ENCODE measurements at places on chromosomes 2 and 18.

GRCh38 chr2:118055512-118056164, 32.6 kb upstream of the INSIG2 start:
- DNase-seq, result no peak

- no peak for DNase-seq
Measured at GRCh38 chr2:171083451-171083850, 77.2 kb downstream of the TLK1 start.

- DNase-seq, result no peak
Measured at GRCh38 chr2:6196449-6196848, 504.3 kb downstream of the SOX11 start.

DNA sequence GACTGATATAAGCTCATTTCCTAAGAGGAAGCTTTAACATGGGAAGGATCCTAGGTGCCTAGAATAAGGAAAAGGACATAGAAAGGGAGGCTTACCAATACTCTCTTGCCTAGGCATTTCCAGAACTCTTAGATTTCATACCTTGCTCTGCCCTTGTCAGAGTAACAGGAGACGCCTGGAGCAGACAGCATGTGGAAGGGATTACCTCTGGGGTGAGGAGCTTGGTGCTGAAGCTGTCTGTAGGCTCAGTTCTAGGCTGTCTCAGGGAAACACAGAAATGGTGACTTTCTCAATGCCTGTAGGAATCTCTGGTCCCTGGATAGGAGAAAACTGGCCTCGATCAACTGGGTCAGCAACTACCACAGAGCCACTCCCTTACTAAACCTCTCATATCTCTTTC, 150.0 kb downstream of the SLC4A3 start:
- DNase-seq, result no peak

GRCh38 chr18:64259871-64260270, 111.0 kb upstream of the LINC00305 start:
- DNase-seq, result no peak

DNA sequence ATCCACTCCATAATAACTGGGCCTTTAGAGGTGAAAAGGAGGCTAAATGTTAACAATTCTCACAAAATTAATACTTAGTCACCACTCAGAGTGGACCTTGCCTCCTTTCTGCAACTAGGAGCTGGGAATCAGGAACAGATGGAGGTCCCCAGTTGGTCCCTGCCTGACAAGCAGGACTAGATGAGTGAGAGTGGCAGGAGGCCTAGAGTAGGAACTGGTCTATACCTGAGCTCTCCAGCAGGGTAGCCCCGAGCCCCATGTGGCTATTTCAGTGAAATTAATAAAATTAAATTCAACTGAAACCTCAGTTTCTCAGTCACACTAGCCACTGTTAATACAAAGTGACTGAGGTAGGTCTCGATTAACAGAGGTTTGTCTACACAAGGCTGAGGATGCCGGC, 150.5 kb downstream of the MYO5B start:
- no peak for DNase-seq

DNA sequence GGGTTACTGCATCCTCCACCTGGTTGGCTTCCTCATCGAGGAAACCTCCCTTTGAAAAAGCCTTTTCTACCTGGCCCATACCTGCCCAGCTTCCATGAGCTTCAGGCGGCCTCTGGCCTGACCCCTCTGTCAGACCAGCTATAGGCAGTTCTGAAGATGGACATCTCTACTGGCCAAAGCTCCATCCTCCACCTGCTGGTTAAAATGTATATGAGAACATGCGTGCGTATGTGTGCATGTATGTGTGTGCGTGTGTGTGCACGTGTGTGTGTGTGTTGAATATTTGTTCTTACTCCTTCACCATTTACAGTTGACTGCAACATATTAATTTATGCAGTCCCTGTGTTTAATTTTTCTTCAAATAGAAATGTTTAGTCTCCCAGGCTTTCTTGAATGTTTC, 642.4 kb upstream of the RAB6C start:
- DNase-seq, result no peak

- DNase-seq, result no peak
Measured at GRCh38 chr18:73684647-73685046, 463.0 kb downstream of the FBXO15 start.
